ENCODE measurements at places on chromosomes 16 and 17. TPM values are rescaled to one million over a fixed set of nuclear protein-coding genes. Genes with fewer than 3 reads are reported as not detected.

The CTF1 gene
- 0.54 TPM for total RNA-seq

The AOC3 gene
- total RNA-seq, result 0.99 TPM

The IKZF3 gene
- total RNA-seq, result 26.1 TPM

- no peak for DNase-seq
Measured at GRCh38 chr16:68954911-68955635, 111.7 kb downstream of the TANGO6 start.

- DNase-seq, result no peak
Measured at GRCh38 chr17:37576281-37576680, 32.9 kb downstream of the SYNRG start.

GRCh38 chr16:55152875-55153390, 171.1 kb upstream of the IRX6 start:
- no peak for DNase-seq

- peak; percentile 63 for DNase-seq
Measured at GRCh38 chr17:58084317-58084981, 1.2 kb downstream of the DYNLL2 start.

DNA sequence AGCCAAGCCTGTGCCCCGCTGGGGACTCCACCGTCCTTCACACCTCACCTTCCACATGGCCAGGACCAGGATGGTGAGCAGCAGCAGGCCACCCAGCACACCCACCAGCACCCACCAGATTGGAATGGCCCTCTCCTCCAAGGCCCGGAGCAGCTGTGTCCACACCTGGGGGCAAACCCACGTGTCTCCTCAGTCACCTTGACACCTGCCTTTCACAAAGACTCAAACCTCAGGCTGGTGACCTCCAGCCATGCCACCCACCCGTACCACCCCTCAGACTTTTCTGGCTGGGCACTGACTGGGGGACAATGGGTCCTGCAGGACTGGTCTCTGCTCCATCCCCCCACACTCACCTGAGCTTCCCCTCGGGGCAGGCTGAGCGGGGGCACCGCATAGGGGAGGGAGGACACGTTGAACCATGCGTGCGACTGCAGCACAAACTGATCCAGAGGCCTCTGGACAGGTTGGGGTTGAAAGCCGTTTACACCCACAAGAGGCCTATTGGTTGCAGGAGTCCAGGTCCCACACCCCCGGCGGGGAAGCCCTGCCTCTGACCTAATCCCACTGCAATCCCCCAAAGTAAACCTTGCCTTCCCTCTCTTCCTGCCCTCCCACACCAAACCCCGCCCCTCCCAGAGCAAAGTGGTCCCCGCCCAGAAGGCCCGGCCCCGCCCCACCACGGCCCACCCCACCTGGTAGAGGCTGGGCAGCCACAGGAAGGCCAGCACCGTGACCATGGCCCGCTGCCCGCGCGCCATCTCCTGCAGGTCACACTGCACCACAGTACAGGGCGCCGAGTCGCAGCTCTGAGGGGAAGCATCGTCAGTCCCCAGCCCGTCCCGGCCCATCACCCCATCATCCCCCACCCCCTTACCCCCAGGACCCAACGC, 10.9 kb upstream of the FAM171A2 start:
- no peak for DNase-seq

DNA sequence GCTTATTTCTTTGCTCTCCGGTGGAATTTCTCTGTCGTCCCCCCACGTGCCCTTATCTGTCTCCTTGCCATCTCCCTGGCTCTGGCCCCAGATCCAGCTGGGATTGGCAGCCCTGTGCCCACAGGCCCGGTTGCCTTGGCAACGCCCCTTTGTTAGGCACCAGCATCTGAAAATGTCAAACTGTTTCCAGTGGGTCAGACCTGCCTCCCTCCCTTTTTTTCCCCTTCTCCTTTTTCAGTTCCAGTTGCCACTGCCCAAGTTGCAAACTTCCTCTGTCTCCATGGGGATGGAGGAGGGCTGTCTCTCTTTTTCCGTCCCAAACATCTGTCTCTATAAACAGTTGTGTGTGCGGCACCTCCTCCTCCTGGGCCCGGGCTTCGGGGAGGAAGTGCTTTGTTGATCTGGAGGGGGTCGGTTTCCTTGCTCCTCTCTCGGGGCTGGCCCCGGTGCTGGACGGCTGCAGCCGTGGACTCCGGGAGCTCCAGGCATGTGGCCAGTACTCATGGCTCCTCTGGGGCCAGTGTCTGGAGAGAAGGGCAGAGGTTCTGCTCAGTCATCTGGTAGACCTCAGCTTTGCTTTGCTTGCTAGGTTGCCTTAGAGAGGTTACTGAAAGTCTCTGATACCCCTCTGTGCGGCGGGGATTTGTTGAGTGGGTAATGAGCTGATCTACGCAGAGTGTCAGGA, 35.3 kb downstream of the SOCS3 start:
- DNase-seq, result peak; percentile 32

- no peak for DNase-seq
Measured at GRCh38 chr17:77178050-77178449, 37.3 kb downstream of the SEC14L1 start.

GRCh38 chr17:71107136-71107535, 937.8 kb downstream of the KCNJ2 start:
- no peak for DNase-seq

Data from naive thymus-derived CD4-positive, alpha-beta T cell (primary cell).